ENCODE measurements at places on chromosomes 1 and 21.
A peak's percentile ranks its signal among the peaks of the same experiment; 100 is the strongest.

DNA sequence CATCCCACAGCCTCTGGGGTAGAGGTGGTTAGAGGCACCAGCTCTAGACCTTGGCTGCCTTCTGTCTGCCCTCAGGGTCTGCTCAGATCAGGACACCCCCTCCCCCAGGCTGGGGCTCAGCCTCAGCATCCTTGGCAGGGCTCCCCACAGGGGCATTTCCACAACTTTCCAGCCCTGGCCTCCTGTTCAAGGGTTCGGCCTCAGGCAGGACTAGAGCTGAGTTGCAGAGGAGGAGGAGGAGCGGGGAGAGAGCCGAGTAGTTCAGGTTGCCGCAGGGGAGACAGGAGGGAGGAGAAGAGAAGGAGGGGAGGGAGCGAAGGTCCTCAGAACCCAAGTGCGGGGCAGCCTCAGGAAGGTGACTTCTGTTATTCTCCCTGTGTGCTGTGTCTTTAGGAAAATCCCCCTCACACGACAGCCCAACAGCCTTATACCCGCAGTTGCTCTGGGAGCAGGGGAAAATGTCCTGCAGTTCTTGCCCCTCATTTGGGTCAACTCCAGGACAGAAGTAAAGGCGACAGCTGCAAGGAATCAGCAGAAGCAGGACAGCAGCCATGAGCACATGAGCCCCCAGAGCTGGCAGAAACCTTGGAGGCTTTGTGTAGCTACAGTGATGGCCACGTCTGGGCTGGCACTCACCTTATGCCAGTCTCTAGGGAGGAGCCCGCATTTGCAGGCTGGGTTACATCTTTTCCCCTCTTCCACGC lies 46.5 kb upstream of the TENT5B start:
- no peak for DNase-seq

DNA sequence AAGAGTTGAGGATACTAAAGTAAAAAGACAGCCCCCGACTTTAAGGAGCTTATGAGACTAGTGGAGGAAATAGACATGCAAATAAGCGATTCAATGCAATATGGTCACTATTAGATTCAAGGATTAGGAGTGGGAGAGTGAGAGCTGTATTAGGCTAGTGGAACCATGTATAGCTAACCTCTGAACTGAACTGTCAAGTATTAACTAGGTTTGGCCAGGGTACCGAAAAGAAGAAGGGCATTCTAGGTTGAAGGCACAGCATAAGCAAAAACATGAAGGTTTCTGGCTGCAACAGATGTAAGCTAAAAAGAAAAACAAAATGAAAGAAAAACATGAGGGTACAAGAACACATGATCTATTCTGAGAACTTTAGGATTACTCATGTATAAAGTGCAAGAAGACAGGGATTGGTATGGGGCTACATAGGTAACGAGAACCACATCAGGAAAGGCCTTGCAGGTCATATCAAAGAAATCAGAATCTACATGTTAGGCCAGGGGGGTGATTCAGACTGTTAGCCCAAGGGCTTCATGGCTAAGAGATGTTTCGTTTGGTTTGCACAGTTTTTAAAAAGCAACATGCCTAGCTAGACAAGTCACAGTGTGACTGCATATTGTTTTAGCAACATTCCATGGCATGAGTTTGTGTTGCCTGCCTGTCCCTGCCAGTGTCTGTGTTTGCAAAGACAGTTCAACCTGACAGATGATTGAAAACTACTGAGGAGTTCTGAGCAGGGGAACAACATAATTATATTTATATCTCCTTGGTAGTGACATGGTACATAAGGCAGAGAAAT lies 54.4 kb upstream of the HAO2 start:
- no peak for DNase-seq

DNA sequence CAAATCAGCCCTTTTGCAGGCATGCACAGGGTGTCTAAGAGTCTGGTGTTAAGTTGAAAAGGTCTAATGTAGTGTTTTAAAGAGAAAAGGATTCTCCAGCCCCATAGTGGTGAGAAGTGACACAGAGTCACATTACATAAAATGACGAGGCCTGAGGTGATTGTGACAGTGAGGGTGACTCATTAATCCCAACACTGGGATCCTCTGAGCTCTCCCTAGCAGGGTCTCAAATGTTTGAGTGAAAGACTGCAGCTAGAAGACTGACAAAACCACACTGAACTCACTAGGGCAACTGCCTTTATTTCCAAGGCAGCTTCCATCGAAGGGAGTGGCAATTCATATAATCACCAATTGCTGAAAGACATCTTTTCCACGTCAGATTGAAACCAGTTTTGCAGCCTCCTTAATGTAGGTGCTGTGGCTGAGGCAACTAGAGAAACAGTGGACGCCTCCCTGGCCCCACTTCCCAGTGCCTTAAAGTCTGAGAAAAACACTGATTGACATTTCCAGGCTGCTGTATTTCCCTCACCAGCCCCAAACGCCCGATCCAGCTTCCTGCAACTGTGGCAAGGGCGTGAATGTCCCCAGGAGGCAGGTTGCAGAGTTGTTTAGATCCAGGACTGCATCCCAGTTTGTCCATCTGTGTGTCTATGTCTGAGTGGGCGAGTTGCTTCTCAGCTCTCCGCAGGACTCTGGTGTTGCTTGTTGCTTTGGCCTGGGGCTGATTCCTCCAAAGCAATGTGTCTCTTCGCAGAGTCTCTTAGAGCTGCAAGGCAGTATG lies 81.4 kb downstream of the RUNX1 start:
- DNase-seq, result no peak

GRCh38 chr1:108747171-108747850 lies 837 bp downstream of the STXBP3 start:
- peak; percentile 36 for DNase-seq

DNA sequence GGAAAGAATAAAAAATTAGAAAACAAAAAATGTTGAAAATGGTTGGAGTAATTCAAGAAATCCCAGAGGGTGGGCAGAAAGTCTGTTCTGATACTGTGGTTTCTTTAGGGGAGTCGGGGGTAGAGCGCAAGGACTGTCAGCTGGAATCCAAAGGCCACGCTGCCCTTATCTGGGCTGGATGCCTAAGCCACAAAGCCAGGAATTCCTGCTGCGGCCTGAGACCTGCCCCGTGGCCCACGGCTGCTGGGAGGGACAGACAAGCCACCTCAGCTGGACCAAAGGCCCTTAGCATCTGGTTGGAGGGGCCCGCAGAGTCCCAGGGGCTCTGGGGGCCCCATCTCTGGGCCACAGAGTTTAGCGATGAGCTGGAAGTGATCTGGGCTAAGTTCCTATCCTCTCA lies 60.2 kb downstream of the DMRTB1 start:
- DNase-seq, result no peak

- DNase-seq, result no peak
These were observed 98.1 kb upstream of the CXADR start for GRCh38 chr21:17414766-17415165.

- DNase-seq, result no peak
These were observed 81.3 kb upstream of the RGS4 start for GRCh38 chr1:162987866-162988265.

GRCh38 chr1:246297279-246298265 lies 209.5 kb downstream of the SMYD3 start:
- DNase-seq, result no peak

DNA sequence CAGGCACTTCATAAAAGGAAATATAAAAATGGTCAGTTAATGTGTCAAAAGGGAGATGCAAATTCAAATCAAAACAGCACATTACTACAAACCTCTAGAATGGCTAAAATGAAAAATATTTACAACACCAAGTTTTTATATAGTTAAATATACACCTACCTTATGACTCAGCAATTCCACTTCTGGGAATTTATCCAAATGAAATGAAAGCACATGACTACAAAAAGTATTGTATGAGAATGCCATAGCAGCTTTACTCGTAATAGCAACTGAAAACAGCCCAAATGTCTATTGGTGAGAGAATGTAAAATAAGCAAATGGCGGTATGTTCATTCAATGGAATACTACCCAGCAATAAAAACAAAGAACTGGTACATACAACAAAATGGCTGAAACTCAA lies 175.8 kb upstream of the SPAG17 start:
- peak; percentile 33 for DNase-seq

- DNase-seq, result no peak
These were observed 6.6 kb upstream of the TP53BP2 start for GRCh38 chr1:223852337-223852736.

DNA sequence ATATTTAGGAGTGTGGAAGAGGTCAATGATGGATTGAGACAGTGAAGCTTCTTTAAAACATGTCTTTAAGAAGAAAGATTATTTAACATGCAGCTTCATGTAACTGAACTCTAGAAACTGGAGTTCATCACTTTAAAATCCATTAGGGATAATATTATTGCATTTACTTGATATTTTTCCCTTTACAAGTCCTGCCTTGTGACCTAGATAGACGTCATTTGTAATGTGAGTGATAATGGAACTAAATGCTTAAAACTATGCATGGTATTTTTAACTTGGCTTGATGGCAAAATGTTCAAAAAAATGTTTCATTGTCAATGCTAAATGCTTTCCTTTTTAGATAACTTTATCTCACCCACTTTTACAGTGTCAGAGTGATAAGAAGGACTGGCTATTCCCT lies 723.7 kb downstream of the RWDD3 start:
- no peak for DNase-seq

DNA sequence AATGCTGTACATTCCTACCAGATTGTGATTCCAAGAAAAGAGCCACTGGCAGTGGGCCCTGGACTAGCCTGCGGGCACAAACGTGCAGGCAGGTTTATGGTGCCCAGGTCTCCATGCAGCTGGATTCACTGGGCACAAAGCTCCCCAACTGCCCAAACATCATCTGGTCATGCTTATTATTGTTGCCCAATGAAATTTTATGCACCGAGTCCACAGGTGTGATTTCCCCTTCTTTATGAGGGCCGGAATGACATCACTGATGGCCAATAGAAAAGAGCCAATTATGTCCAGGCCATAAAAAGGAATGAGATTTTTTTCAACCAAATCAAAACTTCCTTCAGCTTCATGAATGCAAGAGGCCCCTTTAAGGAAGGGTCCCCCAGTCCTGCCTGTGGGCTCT lies 66.2 kb downstream of the ERI3 start:
- DNase-seq, result no peak

DNA sequence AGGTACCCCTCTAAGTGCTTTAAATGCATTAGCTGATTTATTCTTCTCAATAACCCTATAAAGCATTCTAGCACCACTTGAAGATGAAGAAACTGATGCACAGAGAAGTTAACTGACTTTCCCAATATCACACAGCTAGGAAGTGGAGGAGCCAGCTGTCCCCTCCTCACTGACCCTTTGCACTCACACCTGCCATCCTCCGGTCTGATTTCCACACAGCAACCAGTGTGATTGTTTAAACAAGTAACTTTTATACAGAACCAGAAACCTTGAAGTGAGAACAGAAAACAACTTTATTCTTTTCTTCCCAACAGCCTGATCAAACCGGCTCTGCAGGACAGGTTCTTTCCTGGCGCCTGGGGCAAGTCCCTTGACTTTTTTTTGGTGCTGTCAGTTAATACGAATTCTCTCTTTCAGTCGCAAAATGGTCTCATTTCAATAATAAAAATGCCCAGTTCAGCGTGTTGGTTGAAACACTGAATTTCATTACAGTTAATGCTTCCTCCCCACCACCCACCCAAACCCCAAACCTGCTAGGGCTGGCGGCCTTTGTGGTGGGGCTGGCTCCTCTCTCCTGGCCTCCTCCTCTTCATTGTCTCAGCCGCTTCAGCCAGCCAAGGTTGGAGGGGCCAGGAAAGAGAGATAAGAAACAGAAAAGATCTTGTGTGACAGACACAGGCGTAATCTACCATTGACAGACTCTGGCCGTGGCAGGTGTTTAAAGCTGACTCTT lies 26.4 kb upstream of the EEIG2 start:
- no peak for DNase-seq

GRCh38 chr1:236391008-236391407 lies 3.1 kb upstream of the EDARADD start:
- no peak for DNase-seq
